ENCODE measurements at places on chromosomes 6 and 20.

- DNase-seq, result no peak
Measured at GRCh38 chr6:165012183-165012582, 297.2 kb downstream of the C6orf118 start.

- no peak for DNase-seq
Measured at GRCh38 chr20:23050076-23050838, 785 bp upstream of the THBD start.

DNA sequence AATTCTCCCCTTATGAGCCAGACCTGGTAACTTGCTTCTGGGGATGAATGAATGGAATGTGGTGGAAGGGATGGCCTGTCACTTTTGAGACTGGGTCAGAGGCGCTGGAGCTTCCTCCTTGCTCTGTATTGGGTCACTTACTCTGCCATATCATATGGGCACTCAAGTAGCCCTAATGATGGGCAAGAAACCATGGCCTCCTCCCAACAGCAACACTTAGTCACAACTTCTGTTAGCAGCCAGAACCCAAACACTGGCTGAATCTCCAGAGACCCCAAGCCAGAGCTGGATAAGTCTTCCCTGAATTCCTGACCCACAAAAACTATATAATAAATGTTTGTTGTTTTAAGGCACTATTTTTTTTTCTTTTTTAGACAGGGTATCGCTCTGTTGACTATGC lies 5.5 kb downstream of the E2F1 start:
- DNase-seq, result no peak

- peak; percentile 40 for DNase-seq
Measured at GRCh38 chr6:154164397-154164796, 125.4 kb downstream of the OPRM1 start.

GRCh38 chr20:52035498-52035897 lies 156.1 kb downstream of the ZFP64 start:
- DNase-seq, result no peak

- DNase-seq, result no peak
Measured at GRCh38 chr6:110233770-110234374, 53.6 kb downstream of the CDC40 start.

DNA sequence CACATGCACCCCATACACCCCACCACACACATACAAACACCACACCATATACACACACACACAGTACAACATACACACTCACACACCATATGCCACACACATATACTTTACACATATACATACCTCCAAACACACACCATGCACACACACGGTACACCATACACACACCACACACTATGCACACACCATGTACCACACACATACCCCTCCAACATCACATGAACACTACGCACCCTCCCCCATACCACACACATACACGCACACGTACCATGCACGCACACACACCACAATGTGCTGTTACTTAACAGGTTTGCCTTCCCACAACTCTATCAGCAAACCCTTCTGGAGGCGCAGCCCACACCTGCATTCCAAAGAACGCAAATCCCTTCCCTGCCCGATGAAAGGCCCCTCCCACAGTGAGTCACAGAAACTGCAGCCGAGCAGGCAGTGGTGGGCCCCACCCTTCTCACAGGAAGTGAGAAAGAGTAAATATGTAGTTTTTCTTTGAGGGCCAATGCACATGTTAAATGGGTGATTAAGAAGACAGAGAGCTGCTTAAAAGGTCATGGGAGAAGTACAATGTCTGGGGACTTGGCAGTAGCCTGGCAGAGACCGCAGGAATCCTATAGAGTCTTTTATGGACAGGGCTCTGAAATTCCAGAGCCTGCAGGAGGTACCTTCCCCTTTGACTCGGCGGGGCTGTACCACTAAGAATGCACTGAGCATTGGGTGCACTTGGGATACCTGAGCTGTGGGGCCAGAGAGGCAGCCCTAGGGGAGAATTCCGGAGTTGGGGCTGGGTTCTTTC lies 34.1 kb upstream of the EZR start:
- DNase-seq, result peak; percentile 99

DNA sequence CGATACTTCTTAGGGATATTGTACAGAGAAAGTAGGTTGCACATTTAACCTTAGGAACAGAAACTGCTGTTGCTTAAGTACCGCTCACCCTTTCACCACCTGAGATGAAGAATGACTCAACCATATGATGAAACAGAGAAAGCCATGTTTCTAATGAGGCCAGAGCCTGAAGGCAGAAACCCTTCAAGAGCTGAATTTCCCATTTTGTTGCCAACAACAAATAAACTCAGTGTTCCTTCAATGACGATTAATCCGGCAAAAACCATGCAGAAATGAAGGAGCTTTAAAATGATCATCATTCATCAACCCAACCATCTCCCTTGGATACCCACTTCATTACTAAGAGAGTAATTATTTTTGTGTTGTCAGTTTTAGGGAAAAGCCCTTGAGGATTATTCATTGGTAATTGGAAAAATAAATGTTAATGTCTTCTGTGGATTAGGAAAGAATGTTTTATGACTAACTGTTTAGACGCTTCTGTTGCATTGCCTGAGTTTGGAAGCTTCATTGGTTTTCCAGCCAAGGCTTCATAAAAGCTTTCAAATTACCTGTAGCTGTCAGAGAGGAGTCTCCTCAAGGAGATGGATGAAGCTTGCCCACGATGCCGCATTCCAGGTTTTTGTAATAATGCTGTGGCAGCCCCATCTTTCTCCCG lies 112.1 kb upstream of the IYD start:
- DNase-seq, result no peak

GRCh38 chr6:108676555-108676954 lies 115.8 kb downstream of the FOXO3 start:
- no peak for DNase-seq

DNA sequence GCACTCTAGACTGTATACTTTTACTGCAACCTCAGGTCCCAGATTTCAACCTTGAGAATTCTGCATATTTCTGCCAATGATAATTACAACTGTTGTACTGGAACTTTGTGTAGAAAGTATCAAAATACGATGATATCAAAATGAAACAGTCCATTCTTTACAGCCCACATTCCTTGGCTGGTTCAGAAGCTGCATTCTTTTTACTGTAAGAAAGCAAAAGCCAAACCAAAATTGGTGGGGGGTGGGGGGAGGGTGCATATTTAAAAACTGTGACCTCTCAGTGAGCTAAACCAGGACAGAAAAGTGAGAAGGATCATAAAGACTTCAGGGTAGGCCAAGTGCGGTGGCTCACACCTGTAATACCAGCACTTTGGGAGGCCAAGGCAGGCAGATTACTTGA lies 41.8 kb upstream of the UBR2 start:
- DNase-seq, result no peak

DNA sequence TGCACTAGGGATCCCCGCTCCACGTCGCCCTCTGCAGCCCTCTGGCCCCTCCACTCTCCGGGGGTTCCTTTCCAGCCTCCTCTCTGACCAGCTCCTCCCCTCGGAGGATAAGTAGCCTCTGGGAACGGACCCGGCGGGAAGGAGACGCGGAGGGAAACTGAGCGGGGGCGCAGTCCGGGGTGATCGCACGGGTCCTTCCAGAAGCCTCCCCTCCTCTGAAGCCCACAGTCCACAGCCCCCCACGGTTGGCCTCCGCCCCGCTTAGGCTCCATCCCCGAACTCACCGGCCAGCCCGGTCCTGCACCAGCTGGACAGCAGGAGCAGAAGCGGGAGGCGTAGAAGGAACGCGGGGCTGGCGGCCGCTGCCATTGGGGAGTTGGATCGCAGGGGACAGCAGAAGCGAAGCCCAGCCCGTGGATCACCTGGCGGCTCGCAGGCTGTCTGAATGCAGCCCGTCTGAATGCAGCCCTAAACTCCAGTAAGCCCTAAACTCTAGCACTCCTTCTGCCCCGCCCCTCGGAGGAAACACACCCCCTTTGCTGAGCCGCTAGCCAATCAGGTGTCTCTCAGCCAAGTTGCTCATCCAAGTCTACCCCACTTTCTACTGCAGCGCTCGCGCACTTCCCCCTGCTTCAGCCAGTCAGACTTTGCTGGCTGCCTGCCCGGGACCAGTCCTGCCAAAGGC lies at the start of gene RAET1G:
Gene RAET1G (minus strand): TSS at position 480 of the 685 bp plus-strand sequence. CDS start 111 bp downstream, at position 369.
- DNase-seq, result peak; percentile 59

- no peak for DNase-seq
Measured at GRCh38 chr20:54088430-54088829, 18.0 kb upstream of the BCAS1 start.

DNA sequence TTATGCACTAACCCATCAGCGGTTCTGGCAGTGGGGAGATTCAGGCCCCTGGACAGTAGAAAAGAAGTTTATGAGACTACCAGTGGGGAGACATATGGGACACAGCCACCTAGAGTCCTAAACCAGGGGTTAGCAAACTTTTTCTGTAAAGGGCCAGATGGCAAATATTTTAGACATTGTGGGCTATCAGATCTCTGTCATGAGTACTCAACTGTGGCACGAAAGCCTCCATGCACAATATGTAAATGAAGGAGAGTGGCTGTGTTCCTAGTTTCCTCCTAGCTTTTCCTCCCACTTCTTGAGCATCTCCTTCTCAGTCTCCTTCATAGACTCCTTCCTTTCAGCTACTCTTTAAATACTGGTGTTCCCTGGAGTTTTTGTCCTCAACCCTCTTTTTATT lies 3.3 kb upstream of the HLA-DMA start:
- no peak for DNase-seq

- no peak for DNase-seq
Measured at GRCh38 chr20:12649234-12649633, 359.5 kb upstream of the SPTLC3 start.

GRCh38 chr6:2469428-2469827 lies 224.0 kb upstream of the GMDS start:
- no peak for DNase-seq

DNA sequence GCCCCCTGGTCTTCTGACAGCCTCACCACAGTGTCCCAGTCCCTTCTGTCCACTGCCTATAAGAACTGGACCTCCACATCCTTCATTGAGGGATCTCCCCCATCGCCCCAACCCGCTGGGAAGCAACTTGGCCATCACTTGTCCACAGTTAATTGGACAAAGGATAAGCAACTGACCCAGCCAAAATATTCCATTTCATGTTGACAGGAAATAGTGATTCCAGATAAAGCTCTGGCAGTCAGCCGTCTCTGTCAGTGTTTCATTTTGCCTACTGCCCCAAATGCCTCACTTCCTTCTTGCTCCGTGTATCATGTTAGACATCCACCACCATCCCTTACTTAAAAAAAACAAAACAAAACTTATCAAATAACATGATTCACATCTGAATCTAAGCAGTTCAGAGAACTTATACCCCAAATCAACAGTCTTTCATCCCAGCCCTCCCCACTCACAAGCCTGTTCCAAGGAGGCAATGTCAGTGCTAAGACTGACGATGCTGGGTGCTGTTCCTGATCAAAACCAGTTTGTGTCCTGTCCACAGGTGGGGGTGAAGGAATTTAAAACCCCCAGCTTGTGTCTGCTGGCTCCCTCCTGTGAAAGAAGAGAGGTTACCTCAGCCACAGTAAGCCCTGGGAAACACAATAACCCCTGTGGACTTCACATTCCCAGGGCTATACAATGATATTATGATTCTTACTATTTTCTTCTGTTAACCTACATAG lies 162.5 kb downstream of the WDR27 start:
- no peak for DNase-seq

GRCh38 chr20:35490736-35491181 lies 35.4 kb downstream of the CEP250 start:
- no peak for DNase-seq

DNA sequence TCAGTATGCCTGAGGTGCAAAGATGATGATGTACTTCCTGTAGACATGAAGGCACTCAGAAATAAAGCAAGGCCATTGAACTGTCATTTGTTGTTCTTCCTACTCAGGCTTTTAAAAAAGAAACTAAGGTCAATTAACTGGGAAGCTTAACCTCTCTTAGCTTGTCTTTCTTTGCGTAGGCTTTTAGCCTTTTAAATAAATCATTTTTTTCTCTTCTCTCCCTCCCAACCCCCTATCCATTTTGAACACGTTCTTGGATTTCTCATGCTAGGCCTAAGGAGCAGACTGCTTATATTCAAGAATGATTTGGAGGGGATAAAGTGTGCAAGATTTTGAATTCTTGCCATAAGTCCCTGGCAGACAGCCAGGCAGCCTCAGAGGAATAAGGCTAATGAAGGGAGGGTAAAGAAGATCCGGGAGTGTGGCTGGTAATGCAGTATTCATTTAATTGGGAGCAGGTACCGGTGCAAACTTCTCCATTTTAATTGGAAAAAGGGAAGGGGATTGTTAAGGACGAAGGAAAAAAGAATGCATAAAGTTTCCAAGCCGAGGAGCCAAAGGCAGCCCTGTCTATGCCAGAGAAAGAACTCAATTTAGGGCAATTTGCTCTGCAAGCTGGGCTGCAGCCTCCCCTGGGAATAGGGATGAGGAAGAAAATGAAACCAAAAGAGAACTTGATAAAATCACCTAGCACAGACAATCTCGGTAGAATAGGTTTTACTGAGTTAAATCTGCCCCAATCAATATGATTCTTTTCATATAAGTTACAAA lies 343.8 kb upstream of the MMS22L start:
- DNase-seq, result no peak

DNA sequence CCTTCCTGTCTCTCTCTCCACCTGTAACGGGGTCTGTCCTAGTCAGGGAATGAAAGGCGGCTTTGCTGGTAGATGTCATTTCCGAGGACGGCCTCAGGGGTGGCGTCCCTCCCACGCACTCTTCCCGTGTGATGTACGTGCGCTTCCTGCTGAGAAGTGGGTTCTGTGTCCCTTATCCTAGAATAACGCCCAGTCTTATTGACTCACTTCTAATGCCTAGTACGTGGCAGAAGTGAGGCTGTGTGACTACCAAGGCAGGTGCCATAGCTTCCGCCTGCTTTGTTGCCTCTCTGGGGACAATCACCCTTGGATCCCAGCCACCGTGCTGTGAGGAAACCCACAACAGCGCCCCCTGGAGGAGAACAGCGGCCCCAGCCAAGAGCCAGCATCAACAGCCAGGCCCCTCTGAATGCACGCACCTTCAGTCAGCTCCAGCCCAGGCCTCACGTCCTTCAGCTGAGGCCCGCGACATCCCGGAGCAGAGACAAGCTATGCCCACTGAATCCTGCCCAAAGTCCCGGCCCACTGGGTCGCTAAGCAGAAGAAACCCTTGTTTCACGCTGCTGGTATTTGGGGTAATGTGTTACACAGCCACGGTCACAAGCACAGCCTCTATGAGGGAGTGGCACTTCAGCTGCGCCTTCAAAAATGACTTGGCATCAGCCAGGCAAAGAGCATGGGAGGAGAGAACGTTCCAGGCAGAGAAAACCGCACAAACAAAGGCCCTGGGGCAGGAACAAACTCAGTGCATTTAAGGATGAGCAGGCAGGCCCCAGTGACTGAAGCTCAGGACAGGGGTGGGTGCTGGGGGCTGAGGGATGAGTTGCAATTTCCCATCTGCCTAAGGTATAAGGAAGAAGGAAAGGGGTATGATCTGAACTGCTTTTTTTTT lies 224.2 kb downstream of the NFATC2 start:
- no peak for DNase-seq

GRCh38 chr6:135183002-135183531 lies 2.0 kb downstream of the MYB start:
- no peak for DNase-seq
